ENCODE measurements at places on chromosomes 6 and 20. TPM values are rescaled to one million over a fixed set of nuclear protein-coding genes. Genes with fewer than 3 reads are reported as not detected.

DNA sequence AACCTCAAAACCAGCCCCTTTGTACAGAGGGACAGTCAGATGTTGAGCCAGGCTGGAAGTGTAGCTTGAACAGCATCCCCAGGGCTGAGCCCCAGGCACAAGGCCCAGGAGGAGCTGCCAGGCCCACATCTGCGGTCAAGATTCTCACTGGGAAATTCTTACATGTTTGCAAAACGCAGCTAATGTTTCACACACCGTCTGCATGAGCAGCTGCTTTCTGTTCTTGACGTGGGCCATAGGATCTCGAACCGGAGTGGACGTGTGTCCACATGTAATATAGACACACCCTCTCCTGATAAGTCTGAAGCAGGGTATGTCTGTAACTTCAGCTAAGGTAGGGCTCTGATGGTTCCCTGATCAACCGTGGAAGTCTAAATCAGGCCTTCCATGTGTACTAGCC, 41.3 kb upstream of the TRAF3IP2 start:
- DNase-seq: no peak

DNA sequence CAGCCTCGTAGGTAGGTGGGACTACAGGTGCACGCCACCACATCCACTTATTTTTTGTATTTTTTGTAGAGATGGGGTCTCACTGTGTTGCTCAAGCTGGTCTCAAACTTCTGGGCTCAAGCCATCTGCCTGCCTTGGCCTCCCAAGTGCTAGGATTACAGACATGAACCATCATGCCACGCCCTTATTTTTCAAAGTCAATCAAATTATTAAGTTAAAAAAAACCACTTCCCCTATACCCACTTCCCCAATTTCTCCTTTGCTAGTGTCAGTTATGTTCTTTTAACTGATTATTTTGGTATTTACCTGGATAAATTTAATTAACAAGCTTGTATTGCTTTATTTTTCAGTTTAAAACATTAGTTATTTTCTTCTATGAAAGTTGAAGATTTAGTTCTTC, 49.6 kb downstream of the RIOK1 start:
- DNase-seq: no peak

DNA sequence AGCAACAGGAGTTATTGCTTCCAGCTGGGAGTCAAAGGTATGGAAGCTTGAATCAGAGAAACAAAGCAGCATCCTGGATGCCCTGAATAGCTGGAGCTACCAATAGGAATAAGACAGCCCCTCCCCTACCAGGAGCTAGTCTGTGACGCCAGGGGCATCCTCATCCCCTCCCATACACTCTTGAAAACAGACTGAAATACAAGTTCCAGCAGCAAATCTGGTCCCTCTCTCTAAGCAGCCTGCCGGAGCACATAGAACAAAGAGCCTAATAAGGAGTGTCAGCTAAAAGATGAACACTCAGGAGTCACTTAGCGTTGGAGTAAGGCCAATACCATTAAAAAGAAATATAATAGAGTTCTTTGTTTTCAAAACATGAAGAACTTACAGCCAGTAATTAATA, 25.6 kb downstream of the FILIP1 start:
- DNase-seq: no peak

SRC gene
- 7.3 TPM for total RNA-seq

TREM1 gene
- total RNA-seq: not detected

DDO gene
- 2.3 TPM for total RNA-seq

Data from SK-MEL-5 (cell line).